ENCODE measurements at places on chromosomes 4 and X.

- DNase-seq, result no peak
Observed at GRCh38 chr4:119744580-119744979, 116.0 kb upstream of the PDE5A start.

DNA sequence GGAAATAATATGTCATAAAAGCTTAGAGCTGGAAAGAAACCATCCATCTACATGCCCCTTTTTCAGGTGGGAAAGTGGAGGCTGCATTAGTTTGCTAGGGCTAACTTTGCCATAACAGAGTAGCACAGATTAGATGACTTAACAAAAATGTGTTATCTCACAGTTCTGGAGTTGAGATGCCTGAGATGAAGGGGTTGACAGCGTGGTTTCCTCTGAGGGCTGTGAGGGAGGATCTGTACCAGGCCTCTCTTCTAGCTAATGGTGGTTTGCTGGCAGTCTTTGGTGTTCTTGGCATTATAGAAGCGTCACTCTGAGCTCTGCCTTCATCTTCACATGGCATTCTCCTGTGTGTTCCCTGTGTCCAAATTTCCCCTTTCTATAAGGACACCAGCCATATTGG, 2.4 kb downstream of the CHRNA9 start:
- DNase-seq, result no peak

- no peak for DNase-seq
Observed at GRCh38 chrX:69257499-69258127, 92.4 kb upstream of the PJA1 start.

- DNase-seq, result no peak
Observed at GRCh38 chr4:118761397-118762016, 74.4 kb downstream of the SEC24D start.

DNA sequence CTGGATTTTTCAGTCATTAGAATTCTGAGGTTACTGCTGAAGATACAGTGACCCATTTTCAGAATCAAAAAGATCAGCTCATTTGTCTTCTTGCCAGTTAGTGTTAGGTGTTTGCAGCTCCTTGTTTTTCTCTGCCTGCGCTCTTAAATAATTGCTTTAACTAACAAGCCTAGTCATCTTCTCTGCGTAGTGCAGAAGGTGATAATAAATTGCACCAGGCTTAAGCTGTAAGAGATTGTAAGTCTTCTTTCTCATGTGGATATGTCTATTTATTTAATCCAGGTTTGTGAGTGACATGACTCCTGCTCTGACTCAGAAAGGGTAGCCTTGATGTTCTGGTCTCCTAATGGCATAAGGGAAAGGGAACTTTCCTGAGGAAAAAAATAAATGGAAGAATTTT, 167.2 kb downstream of the CEP135 start:
- no peak for DNase-seq

- no peak for DNase-seq
Observed at GRCh38 chr4:16686195-16686594, 212.2 kb downstream of the LDB2 start.

DNA sequence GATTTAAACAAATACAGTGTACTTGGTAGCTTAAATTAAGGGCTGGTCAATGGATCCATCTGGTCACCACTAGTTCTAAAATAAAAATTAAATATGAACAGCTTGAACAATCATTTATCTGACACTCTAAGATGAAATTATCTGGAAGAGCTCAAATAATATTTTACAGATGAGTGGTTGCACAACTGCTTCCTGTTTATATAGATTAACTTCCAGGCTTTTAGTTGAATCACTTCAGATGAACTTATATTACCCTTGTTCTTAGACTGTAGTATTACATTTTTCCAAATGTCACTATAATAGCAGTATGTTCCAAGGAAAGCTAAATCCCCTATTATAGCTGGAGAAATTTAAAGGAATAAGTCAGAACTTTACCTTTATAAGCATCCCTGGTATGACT, 92.4 kb upstream of the SMIM10 start:
- DNase-seq, result no peak

DNA sequence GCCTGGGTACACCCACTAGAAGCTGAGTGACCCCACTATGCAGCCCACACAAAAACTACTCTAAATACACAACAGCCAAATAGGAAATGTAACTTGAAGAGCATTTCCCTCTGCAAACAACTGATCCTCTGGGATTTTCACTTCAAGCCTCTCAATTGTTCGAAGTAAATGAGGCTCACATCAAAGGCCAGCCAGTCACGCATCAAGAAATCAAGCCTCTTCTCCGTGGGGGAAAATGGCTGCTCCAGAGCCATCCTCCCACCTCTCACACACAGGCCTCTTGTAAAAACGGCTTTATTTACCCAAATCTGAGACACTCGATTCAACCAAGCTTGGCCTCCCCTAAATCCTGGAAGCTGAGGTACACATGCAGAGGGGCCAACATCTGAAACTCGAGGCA, 14.3 kb downstream of the PCDH19 start:
- no peak for DNase-seq

DNA sequence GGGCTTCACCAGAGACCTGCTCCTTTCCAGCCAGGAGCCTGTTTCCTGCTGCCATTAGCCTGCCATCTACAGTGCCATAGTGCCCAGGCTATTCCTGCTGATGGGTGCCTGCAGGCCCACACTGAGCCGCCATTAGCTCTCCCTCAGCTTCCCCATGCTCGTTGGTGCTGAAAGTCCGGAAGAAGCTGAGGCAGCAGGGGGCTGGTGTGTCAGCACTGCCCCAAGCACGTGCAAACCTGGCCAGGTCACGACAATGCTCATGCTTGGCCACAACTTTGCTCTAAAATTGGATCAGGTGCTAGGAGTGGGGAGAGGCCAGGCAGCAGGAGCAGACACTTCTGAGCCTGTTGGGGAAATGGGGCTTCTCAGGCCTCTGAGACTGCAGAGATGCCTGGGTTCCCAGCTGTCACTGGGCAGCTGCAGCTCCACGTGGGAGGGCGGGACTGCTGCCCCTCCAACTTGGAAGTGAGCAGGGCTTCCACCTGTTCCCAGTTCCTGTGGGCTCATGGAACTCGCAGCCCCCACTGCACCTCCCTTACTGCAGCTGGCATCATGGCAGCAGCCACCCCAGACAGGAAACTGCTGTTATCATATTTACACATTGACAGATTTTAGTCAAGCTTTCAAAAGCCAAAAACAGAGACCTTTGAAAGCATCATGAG, 913.9 kb downstream of the FSTL5 start:
- no peak for DNase-seq

- DNase-seq, result no peak
Observed at GRCh38 chrX:93422693-93423092, 250.7 kb downstream of the NAP1L3 start.

DNA sequence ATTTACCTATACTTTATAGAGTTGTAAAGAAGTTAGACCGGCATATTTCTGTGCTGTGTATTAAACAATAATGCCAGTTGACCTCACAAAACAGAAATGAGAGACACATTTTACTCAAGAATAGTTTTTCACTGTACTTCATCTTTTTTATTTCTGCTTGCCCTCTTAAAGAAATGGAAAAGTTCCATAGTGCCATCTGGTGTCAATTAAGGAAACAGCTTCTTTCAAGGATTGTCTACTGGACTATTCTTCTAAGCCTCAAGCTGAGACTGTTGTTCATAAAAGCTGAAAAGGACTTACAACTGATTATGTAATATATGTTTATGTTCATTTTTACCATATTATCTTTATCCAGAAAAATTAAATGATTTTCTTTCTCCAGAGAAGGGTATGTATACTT, 1523.7 kb downstream of the ARAP2 start:
- no peak for DNase-seq

GRCh38 chr4:184284336-184284690, 66.6 kb upstream of the ENPP6 start:
- DNase-seq, result no peak

- no peak for DNase-seq
Observed at GRCh38 chrX:135393051-135393450, 28.7 kb upstream of the SMIM10L2A start.

GRCh38 chrX:153974726-153975286, 2.3 kb downstream of the TMEM187 start:
- no peak for DNase-seq

DNA sequence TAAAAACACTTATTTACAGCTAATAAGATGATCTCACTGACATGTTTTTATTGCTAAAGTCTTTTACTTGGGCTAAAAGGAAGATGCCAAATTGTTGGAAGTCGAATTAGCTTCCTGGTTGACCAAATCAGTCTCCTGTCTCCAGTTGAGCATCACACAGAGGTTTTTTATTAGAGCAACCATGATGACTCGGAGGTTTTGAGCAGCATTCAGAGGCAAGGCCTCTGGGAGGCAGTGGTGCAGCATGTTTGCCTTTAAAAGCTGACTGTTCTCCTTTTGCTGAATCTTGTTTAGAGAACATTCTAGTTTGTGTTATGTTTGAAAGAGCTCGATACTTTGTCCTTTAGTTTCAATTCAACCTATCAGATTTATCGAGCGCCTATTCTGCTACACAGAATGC, 2.1 kb downstream of the UCHL1 start:
- DNase-seq, result no peak

GRCh38 chrX:9471571-9471985, 6.7 kb downstream of the TBL1X start:
- DNase-seq, result no peak

GRCh38 chr4:13329963-13330362, 154.2 kb downstream of the RAB28 start:
- no peak for DNase-seq

DNA sequence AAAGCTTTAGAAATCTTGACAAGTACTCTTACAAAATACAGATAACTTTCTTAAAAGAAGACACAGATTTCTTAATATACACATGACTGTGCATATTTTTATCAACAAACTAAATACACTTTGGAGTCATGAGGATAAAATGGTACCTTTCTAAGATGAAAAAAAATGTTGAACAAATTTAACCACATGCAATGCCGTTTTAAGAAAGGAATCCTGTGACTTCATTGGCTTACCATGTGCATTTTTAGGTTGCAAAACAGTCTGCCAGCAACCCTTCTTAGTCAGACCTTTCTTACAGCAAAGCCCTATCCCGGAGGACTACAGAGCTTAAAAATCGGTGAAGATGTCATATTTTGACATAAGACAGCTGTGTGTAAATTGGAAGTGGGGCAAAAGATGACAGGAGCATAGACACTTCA, 51.7 kb downstream of the GASK1B start:
- no peak for DNase-seq

GRCh38 chr4:176718881-176719280, 73.8 kb downstream of the VEGFC start:
- DNase-seq, result no peak

DNA sequence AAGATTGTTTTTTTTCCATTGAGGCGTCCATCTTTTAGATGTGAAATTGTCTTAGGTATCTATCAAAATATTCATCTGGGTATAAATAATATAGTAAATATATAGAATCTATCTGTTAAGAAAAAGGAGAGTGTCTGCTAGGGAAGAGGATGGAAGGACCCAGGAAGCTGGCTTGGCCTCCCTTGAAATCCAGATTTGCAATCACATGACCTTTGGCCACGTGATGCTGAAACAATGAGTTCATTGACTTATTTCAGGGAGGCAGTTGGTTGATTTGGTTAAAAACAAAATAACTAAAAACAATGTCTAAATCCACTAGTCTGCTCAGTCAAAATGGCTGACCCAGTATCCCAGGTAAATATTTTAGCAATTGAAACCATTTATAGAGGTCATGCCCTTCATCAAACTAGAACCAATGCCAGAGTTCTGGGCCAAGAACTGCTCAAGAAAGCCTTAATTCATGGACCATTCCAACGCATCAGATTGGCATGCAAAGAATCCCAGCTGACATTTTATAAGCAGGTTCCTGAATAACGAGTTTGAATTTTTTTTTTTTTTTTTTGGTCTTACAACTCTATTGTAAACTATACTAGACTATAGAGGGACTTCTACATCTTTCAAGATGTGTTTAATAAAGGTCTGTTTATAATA, 172.7 kb downstream of the MID1 start:
- DNase-seq, result no peak

GRCh38 chr4:125231661-125232060, 83.1 kb upstream of the FAT4 start:
- DNase-seq, result no peak

DNA sequence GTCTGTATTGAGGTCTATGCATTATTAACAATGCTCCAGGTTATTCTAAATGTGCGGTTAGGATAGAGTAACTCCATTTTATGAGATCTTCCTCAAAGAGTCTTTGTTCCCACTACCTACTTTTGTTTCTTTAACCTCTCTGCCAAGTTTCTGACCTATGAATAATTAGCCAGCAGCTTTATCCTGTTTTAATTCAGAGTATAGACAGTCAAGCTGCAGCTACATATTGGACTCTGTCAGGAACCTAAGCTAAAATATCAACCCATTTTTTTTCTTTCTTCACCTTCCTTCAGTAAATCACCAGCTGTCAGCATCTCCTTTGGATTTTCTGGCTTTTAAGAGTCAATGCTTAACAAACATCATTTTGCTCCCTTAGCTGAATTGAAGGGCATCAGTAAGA, 72.3 kb downstream of the TMEM47 start:
- DNase-seq, result no peak

DNA sequence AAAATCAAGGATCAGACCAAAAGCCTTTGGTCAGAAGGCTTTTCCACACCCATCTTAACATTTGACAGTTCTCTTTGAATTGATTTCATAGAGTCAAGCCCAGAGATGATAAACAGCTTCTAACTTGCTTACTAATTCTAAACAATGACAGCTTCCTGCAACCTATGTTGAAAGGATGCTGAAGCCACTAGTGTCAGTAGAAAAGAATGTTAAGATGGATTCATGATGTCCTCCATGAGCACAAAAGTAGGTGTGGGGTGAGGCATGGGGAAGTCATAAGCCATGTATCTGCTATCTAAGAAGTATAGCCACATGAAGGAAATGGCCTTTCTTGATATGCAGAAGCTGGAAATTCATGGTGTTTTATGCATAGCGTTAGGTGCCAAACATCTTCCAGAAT, 269.3 kb downstream of the DHX15 start:
- DNase-seq, result no peak

- DNase-seq, result no peak
Observed at GRCh38 chr4:89009115-89009514, 47.9 kb downstream of the FAM13A start.

- no peak for DNase-seq
Observed at GRCh38 chr4:135338181-135338580, 1136.6 kb upstream of the PABPC4L start.

DNA sequence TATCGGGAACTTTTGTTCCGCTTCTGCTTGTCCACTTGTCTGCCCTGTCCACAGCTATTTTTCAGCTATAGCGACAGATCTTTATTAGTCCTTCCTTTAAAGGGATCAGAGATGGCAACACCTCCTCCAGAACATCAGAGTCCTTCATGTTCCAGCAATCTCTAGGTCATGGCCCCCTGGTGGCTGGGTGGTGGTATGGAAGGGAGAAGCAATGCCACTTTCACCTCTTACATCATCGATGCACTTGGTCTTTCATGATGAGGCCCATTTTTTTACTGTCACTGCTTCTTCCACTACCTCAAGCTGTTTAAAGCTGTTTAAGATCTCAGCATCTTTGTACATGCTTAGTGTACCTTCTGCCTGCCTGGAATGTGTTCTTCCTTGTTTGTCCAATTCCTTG, 106.7 kb downstream of the ARHGAP6 start:
- DNase-seq, result peak; percentile 20

DNA sequence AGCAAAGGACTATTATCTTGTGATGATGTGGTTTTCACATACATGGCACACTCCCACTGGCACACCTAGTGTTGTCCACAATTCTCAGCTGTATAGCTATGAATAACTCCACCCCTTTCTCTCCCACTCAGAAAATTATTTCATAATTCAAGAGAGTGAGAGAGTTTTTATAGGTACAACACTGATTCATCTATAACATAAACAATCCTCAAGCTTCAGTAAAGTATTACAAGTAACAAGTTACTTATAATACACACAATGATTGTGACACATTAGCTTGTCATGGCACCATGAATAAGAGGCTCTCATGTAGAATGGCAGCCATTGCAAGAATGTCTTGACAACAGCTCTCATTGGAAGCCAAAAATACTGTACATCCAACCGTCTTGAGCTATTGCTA, 43.9 kb downstream of the RAB40A start:
- DNase-seq, result no peak

Data from activated CD4-positive, alpha-beta T cell treated with anti-CD3 and anti-CD28 coated beads, Interleukin-2, amount 50 U/mL, for 4 hours (primary cell).